ENCODE measurements at places on chromosomes 5 and 9.

GRCh38 chr9:107751567-107752210 lies 262.1 kb upstream of the KLF4 start:
- DNase-seq: no peak

GRCh38 chr5:112640546-112640945 lies 97.1 kb upstream of the APC start:
- no peak for DNase-seq

DNA sequence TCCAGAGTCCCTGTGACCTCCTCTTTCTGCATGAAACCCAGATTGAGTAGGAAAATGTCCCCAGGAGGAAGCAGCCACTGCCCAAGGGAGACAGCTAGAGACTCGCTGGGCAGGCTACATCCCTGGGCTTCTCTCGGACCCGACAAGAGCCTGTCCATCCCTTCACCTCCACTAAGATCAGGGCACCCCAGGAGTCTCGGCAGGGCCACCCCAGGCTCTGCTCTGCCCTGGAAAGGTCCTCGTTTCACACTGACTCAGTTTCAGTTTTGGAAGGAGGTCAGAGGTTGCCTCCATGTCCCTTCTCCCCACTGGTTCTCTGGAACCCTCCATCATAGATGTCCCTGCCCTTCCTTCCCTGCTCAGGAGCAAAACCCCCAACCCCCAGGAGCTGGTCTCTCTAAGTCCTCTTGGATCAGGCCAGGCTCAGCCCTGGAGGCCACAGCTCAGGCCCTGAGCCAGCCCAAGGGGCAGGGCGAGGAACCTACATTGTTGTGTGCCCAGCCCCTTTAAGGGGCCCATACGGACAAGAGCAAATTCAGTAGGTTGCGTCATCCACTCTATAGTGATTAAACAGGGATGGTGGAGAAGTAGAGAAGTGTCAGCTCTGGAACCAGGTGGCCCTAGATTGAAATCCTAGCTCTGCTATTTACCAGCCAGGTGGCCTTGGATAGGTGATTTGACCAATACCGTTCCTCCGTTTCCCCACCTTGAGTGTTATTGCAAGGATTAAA lies 37.4 kb downstream of the C9orf50 start:
- no peak for DNase-seq

DNA sequence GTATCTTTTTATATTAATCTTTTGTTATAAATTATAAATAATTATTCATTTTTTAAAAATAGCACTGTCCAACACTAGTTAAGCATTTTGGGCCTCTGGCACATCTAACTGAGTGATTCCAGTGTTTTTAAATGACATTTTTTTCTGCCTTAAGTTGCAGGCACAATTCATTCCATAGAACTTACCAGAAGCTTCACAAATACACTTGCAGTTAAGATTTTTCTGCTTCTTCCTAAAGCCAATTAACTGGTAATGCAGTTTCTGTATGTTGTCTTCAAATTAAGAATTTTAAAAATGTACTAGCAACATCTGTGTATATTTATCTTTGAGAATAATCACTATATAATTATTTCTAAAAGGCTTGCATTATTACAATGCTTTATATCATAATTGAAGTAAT lies 11.2 kb upstream of the NFIB start:
- DNase-seq: no peak

- no peak for DNase-seq
Measured at GRCh38 chr5:36688722-36689121, 82.3 kb downstream of the SLC1A3 start.

DNA sequence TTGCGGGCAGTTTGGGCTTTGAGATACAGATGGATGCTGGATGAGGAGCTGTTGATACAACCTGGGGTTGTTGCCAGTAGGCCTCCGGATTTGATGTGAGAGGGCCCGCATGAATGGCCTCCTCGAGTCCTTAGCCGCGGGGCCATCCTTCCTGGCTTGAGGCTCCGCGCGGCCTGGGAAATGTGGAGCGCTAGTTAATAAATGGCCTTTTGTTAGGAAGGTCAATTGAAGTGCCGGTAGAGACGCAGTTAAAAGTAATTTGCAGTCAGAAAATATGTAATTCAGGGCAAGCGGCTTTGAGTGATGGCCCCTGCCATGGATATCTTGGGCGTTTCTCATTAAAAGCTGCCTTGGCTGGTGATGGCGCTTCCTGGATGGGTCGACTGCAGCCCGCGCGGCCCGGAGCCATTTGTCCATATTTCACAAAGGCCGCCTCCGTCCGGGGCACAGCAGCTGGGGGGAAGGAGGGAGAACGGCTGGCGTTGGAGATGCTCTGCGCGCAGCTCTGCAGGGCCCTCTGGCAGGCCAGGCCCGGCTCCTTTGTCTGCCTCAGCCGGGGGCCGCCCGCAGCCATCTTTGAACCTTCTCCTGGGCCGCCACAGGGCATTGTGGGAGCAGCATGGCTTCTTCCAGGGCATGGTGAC lies 11.2 kb downstream of the MVB12B start:
- no peak for DNase-seq

GRCh38 chr5:151060742-151061141 lies 20.1 kb downstream of the TNIP1 start:
- DNase-seq: no peak

DNA sequence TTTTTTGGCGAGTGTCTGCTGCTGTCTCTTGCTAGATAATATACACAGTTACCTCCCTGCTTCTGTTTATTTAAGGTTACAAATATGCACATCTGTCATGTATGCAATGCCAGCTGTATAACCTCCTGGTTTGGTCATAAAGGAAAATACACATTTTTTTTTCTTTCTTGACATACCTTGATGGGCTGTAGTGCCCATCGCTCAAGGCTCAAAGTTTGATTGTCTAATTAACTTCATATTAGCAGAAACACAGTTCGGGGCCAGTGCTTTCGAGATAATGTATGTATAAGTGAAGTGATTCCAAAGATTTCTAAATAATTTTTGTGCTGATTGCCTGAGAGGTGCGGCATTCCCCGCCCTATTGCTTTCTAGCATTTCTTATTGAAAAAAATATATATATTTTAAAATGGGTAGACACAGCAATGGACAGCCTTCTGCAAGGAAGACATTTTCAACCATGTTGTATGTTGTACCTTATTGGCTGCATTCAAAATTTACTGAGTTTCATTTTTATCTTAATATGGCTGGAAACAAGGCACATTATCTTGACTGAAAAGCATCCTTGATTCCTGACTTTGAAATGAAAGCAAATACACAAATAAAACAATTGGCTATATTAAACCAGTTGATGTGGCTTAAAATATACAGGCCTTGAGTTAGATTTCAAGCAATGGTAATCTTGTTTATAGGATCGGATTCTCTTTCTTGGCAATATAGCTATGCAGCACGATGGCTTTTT lies 206.2 kb downstream of the MEF2C start:
- DNase-seq: no peak

GRCh38 chr9:18126831-18127498 lies 347.0 kb upstream of the ADAMTSL1 start:
- DNase-seq: no peak

GRCh38 chr9:72656021-72656420 lies 134.6 kb downstream of the TMC1 start:
- DNase-seq: no peak

DNA sequence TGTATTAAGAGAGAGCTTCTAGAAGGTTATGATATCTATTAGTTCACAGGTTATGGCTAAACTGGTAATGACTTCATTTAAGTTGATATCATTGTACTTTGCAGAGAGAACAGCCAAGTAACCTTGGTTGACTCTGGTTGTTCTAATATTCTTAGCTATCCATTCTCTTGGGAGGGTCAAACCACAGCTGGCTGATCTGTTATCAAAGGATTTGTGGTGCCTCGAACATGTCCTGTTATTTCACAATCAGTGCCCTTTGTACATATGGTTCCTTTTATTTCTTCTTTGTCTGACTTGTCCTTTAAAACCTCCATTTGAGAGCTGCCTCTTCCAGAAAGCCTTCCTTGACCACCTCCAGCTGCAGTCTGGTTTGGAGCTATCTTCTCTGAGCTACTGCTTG lies 61.7 kb downstream of the PDE8B start:
- DNase-seq: no peak

GRCh38 chr5:73654171-73654811 lies 28.3 kb downstream of the ARHGEF28 start:
- DNase-seq: no peak

GRCh38 chr9:108269371-108269770 lies 586.4 kb downstream of the ACTL7B start:
- no peak for DNase-seq

- no peak for DNase-seq
Measured at GRCh38 chr9:15142878-15143534, 164.0 kb downstream of the TTC39B start.

- DNase-seq: no peak
Measured at GRCh38 chr5:177501874-177502678, 4.7 kb upstream of the PDLIM7 start.

DNA sequence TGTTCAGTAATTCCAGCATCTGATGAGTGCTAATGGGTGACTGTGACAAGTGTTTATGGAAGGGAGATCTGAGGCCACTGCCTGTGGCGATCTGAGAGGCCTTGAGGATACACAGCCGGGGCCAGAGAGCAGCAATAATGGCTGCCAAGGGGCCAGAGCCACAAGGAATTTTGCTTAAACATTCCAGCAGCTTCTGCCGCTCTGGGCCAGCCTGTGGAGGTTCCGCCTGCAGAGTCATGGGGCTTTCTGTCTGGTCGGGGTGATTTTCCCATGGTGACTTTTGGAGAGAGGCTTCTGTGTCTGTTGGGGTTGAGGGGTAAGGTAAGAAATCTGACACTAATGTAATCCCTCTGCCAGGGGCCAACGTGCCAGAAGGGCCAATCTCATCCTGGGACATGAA lies 353.5 kb downstream of the ADAMTS6 start:
- no peak for DNase-seq

GRCh38 chr5:155926031-155926430 lies 400.9 kb upstream of the SGCD start:
- no peak for DNase-seq

DNA sequence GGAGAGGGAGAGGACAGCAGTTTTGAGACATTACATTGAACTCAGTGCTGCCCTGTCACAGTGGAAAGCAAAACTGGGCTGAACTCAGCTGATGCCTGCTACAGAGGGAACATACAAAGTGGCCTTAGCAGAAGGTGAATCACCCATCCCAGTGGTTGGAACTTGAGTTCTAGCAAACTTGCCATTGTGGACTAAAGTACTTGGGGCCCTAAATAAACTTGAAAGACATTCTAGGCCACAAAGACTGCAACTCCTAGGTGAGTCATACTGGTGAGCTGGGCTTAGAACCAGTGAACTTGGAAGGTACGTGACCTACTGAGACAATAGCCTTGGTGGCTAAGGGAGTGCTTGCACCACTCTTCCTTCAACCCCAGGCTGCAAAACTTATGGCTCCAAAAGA lies 155.7 kb upstream of the RIOK2 start:
- DNase-seq: no peak
